ENCODE measurements at places on chromosomes 3 and 15. TPM values are rescaled to one million over a fixed set of nuclear protein-coding genes. Genes with fewer than 3 reads are reported as not detected.

DNA sequence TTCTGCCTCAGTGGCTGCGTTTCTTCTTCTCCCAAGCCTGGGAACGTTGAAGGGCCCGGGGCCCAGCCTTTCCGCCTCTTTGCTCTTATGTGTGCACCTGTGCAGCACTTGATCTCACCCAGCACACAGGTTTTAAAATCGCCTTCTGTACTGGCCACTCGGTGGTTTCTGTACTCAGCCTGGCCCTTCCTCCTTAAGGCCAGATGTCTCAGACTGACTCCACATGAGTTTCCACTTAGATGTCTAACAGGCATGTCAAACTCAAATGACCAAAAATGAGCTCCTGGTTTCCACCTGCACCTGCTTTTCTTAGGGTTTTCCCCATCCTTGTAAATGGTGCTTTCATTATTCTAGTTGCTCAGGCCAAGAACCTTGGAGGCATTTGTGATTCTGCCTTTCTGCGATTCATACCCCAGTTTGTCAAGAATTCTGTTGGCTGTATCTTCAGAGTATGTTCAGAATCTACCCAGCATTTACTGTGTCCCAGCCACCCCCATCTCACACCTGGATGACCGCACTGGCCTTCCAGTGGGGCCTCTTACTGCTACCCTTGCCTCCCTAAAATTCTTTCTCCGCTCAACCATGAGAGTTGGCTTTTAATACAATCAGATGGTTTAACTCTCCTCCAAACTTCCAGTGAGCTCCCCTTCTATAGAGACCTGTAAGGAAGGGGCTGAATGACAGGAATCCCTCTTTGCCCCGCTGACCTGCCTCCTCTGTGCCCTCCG lies 2.2 kb upstream of the TRAK1 start:
- peaks cover 12% of the 10 kb centered on the region for H3K36me3 ChIP-seq
- H3K4me1 ChIP-seq, result peaks cover 46% of the 10 kb centered on the region
- no peak overlapping the region for H3K4me3 ChIP-seq
- no peak for DNase-seq
- no peaks in the 10 kb centered on the region for H3K27me3 ChIP-seq

- H3K36me3 ChIP-seq, result no peaks in the 10 kb centered on the region
- no peak for DNase-seq
- H3K4me1 ChIP-seq, result no peaks in the 10 kb centered on the region
These were observed 230.8 kb downstream of the EBLN2 start for GRCh38 chr3:73292220-73292619.

Gene SPTBN5
- total RNA-seq, result 0.69 TPM

DNA sequence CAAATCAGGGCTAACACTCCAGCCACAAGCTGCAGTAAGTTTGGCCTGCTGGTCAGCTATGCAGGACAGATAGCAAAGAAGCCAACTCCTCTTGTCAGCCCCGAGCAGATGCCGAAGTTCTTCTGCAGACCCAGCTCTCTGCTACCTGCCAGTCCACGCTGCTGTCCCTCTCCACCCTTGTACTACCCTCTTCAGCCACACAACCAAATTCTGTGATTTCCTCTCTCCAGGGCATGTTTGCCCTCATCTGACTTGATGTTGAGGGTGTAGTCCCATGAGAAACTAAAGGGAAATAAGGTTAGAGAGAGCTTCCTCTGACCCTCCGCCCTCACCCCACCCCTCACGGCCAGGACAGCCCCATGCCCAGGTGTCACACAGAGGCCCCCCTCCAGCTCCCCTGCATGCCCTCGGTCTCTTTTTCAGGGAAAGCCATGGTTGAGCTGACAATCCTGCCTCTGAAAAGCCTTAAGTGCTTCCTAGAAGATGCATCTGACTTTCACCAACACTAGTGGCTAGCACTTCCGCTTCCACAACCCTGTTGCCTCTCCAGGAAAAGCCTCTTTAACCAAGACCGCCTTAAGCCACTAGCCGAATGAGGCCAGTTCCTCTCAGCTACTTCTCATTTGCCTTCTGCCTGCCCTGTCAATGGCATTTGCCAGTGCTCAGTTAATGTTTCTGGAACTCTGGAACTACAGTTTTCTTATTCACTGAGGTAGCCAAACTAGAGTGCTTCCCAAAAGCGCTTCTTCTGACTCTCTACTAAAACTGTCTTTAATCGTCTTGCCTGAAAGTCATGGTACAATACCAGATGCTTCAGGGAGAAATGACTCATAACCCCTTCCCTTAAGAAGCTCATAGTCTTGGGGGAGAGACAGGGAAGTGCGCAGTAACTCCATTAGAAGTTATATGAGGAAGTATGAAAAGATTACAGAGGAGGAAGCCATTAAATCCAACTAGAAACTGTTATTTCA lies 300.4 kb upstream of the STT3B start:
- H3K36me3 ChIP-seq, result no peaks in the 10 kb centered on the region
- no peak for DNase-seq
- no peaks in the 10 kb centered on the region for H3K27me3 ChIP-seq
- H3K4me1 ChIP-seq, result no peaks in the 10 kb centered on the region

GRCh38 chr15:92510163-92510882 lies 116.6 kb downstream of the ST8SIA2 start:
- H3K4me1 ChIP-seq, result no peaks in the 10 kb centered on the region
- no peaks in the 10 kb centered on the region for H3K36me3 ChIP-seq
- H3K27me3 ChIP-seq, result no peaks in the 10 kb centered on the region
- no peak for DNase-seq
- H3K4me3 ChIP-seq, result no peak overlapping the region
- H3K27ac ChIP-seq, result no peak overlapping the region

DNA sequence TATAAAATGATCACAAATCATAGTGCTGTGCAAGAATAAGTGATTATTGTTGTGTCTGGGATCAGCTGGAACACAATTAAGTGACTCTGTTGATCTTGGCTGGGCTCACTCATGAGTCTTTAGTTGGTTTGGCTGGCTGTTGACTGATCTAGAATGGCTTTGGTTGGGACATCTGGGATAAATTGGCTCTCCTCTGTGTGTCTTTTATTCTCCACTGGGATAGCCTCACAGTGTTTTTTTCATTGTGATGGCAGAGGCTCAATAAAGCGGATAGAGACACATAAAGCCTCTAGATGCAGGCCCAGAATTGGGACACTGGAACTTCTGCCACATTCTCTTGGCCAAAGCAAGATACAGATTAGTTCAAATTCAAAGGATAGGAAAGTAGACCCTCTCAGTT lies 735.6 kb downstream of the PDCD6IP start:
- H3K36me3 ChIP-seq, result no peaks in the 10 kb centered on the region
- no peaks in the 10 kb centered on the region for H3K4me1 ChIP-seq
- H3K4me3 ChIP-seq, result no peak overlapping the region
- no peaks in the 10 kb centered on the region for H3K27me3 ChIP-seq
- DNase-seq, result peak; percentile 33
- H3K27ac ChIP-seq, result no peak overlapping the region

Gene LEO1
- 29.7 TPM for total RNA-seq

Gene GOLGA6L10
- 2.3 TPM for total RNA-seq

DNA sequence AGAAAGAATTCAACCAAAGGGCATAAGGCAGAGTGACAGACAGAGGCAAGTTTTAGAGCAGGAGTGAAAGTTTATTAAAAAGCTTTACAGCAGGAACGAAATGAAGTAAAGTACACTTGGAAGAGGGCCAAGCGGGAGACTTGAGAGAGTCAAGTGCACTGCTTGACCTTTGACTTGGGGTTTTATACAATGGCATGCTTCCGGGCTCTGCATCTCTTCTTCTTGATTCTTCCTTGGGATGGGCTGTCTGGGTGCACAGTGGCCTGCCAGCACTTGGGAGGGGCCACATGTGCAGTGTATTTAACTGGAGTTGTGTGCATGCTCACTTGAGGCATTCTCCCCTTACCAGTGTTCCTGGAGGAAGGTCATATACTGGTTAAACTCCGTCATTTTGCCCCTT lies 30.4 kb upstream of the KLHL25 start:
- no peak overlapping the region for H3K27ac ChIP-seq
- no peak overlapping the region for H3K4me3 ChIP-seq
- no peaks in the 10 kb centered on the region for H3K36me3 ChIP-seq
- DNase-seq, result no peak
- no peaks in the 10 kb centered on the region for H3K4me1 ChIP-seq

Gene DGKG
- 5.6 TPM for total RNA-seq

- no peak for DNase-seq
- H3K4me3 ChIP-seq, result peak overlapping the region; percentile 66
These were observed 732 bp downstream of the FAM43A start for GRCh38 chr3:194686414-194686815.

Gene XCR1
- not detected for total RNA-seq

GRCh38 chr15:27238209-27238608 lies 267.2 kb downstream of the GABRG3 start:
- no peaks in the 10 kb centered on the region for H3K4me1 ChIP-seq

DNA sequence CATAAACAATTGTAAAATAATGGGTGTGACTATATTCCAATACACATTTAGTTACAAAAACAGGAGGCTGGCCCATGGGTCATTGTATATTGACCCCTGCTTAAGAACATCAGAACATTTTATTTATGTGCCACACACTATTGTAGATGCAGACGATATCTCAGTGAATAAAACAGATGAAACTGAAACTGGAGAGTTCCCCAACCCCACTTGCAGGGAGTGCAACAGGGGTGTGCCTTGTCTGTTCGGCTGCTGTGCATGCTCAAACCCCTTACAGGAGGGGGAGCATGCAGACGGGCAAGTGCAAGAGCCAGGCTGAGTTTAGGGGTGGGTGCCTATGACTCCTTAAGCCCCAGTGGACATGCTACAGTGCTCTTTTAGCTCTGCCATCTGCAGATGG lies 509.6 kb downstream of the IGSF11 start:
- H3K4me1 ChIP-seq, result no peaks in the 10 kb centered on the region
- H3K27me3 ChIP-seq, result no peaks in the 10 kb centered on the region
- DNase-seq, result no peak
- no peak overlapping the region for H3K4me3 ChIP-seq

DNA sequence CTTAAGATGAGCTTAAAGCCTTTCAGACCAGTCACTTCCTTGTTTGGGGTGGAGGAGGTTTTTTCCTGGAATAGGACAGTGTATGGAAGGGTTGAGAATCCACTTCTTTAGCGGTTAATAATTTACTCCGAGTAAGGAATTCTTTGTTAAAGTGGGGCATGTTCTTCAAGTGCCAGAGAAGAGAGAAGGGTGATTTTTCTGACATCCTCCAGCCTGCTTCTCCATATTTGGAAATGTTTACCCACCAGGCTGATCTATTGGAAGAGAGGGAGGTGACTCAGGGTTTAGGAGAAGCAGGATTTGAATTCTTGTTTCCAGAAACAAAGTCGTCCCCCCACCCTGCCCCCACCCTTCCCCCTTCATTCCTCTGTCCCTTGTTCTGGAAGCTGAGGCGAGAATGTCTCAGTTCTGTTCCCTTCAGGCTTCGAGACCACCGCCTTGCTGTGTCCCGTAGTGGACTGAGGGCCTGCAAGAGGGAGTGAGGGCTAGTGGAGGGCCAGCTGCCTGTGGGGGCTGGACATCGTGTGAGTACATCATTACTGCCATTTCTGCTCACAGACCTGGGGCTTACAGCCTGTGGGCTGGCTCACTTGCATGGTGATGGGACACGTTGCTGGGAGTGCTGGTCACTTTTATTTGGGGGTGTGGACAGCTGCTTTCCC lies 58.5 kb downstream of the LPP start:
- H3K27me3 ChIP-seq, result no peaks in the 10 kb centered on the region
- H3K27ac ChIP-seq, result no peak overlapping the region
- DNase-seq, result no peak
- no peak overlapping the region for H3K4me3 ChIP-seq
- no peaks in the 10 kb centered on the region for H3K36me3 ChIP-seq
- peaks cover 4% of the 10 kb centered on the region for H3K4me1 ChIP-seq

GRCh38 chr15:56128081-56128480 lies 115.6 kb downstream of the RFX7 start:
- no peaks in the 10 kb centered on the region for H3K4me1 ChIP-seq
- H3K36me3 ChIP-seq, result peaks cover 4% of the 10 kb centered on the region
- no peak for DNase-seq

DNA sequence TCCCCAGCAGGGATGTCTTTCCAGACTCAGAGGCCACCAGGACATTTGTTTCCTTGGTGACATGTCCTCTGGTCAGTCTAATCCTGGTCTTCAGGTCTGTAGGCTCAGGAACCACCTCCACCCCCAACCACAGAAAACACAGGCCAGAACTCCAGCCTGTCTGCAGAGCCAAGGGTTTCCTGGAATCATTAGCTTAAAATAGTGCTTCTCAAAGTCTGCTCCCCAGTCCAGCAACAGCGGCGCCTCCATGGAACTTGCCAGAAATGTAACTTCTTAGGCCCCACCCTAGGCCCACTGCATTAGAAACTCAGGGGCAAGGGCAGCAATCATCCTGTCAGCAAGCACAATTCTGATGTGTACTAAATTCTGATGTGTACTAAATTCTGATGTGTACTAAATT lies 20.0 kb downstream of the SLC28A1 start:
- H3K4me1 ChIP-seq, result peaks cover 3% of the 10 kb centered on the region
- H3K4me3 ChIP-seq, result no peak overlapping the region
- no peak overlapping the region for H3K27ac ChIP-seq
- DNase-seq, result peak; percentile 28
- no peaks in the 10 kb centered on the region for H3K36me3 ChIP-seq

DNA sequence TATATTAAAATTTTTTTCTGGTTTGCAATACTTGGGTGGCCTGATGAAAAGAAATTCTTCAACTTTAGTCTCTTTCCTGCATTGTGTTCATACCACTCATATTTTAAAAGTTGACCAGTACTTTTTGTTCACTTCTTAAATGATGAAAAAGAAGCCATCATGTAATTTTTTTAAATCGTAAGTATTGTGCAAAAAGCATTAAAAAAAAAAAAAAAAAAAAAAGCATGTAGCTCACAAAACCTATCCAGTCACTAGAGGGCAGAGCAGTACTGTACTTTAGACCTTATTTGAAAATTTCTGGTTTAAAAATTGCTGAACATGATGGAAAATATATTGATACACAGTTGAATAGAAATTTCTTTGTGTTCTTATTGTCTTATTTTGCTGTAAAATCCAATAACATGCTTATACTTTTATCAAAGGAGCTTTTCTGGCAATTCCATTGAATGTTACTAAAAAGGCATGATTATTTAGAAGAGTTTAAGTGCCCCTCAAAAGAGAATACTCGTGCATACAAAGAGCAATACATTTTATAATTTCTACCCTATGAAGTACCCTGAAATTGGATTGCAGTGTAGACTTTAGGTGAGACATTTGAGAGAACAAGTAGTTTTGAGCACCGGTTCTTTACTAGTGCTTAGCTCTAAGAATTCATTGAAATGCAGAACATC lies 137.7 kb downstream of the BBX start:
- DNase-seq, result no peak
- H3K27me3 ChIP-seq, result no peaks in the 10 kb centered on the region
- H3K4me3 ChIP-seq, result no peak overlapping the region
- H3K4me1 ChIP-seq, result no peaks in the 10 kb centered on the region
- H3K36me3 ChIP-seq, result no peaks in the 10 kb centered on the region

- no peak overlapping the region for H3K27ac ChIP-seq
- peaks cover 15% of the 10 kb centered on the region for H3K4me1 ChIP-seq
- DNase-seq, result no peak
- H3K4me3 ChIP-seq, result no peak overlapping the region
These were observed 40.6 kb upstream of the CGNL1 start for GRCh38 chr15:57335719-57336118.

Gene BBX
- total RNA-seq, result 72.0 TPM

Measured in spinal cord (tissue), 10 donors.